ENCODE measurements at places on chromosomes 2 and 18.

- DNase-seq = no peak
Measured at GRCh38 chr2:220178991-220179695, 551.7 kb downstream of the SLC4A3 start.

DNA sequence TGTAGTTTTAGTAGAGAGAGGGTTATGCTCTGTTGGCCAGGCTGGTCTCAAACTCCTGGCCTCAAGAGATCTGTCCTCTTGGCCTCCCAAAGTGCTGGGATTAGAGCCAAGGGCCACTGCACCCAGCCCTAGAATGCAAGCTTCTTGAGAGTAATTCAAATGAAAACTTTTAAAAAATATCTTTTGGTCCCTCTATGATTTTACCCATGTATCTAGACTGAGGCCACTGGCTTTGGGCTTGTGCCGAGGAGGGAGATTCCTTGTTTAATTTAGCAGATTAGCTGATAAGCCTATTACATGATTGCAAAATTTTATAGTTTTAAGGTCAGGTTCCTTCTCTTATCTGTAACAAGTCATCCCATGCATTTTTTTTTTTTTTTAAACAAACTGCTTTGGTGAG lies 59.5 kb upstream of the CCDC195 start:
- DNase-seq = no peak

DNA sequence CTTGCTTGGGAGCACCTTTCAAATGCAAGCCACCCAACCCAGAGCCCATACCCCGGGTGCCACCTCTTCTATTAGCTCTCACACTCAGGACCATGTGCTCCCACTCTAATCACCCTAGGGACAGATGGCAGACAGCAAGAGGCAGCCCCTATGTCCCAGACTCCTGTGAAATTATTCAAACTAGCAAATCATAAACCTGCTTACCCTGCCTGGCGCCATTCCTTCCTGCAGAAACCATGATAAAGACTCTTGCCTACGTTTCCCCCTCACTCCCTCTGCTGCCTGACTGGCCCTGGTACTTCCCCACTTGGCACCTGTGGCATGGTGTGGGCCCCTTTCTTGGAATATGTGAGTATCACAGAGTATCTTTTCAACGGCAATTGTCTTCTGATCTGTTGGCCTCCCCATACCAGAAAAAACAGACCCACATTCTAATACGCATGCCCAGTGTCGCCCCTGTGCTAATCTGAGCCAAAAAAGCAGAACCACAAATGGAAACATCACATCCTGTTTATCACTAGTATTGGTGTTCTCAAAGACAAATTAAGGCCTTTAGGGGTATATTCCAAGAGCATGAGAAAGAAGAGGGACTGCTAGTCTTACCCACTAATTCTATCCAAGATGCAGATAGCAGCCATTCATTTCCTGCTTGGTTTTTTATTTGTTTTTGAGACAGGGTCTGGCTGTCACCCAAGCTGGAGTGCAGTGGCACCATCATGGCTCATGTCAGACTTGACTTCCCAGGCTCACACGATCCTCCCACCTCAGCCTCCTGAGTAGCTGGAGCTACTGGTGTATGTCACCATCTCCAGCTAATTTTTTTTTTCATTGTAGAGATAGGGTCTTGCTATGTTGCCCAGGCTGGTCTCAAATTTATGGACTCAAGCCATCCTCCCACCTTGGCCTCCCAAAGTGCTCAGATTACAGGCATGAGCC lies 44.1 kb upstream of the TTC39C start:
- DNase-seq = no peak

DNA sequence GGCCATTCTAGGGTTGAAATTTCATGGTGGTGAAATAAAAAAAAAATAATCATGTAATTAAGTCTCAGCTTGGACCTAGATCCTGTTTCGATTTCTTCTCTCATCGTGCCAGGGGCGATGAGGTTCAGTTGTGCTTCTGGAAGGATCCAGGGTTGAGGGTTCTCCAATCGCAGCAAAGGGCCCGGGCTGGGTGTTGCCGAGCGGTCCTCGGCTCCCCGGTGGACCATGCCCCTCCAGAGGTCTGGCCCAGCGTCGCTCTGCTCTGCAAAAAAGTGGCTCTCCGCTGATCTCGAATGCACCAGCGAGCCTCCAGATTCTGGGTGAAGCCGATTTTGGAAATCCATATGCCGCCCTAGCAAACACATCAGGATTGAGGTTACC lies 39.0 kb downstream of the EN1 start:
- no peak for DNase-seq

DNA sequence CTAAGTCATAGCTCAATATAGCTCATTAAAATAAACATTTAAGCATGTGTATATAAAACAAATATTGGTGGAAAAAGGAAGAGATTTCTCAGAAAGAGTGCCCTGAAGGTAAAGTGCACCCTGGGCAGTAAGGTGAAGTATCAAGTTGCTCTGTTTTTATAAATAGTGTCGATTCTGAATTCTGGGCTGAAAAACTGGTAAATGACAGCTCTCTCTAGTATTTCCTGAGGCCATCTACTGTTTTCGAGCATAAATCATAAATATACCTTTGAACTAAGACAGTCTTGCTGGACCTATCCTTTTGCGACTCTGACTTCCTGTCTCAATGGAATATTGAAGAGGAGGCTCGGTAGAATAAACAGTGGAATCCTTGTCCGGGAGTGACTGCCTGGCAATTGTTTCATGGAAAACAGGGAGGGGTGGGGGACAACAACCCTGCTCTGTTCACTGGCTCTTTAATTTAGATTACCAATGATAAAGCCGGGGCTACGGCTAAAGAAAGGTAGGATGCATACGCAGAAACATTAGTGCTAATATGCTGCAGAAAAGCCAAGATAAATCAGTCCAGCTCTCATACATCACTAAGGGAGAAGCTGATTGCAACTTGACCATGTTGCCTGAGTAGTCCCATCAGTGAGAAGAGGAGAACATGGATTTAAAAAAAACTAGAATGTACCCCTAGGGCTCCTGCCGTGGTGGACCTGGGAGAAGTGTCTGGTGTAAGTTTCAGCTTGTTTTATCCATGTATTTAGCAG lies 124.1 kb downstream of the RAPGEF4 start:
- DNase-seq = no peak

DNA sequence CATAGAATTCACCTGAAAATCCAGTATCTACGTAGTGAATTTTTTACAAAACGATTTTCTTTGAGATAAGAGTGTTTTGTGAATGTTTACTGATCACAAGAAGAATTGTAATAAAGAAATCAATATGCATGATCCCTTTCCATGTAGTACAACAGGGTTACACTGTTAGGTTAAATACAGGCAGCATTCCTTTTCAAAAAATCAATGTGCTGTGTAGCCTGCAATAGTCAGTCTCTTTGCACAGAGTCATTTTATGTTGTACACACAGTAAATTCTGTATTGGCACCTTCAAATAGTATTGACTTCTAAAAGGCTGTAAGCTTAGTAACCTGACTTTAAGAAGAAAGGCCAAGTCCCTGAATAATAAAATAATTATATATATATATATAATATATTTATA lies 63.3 kb downstream of the ZNF407 start:
- DNase-seq = no peak

DNA sequence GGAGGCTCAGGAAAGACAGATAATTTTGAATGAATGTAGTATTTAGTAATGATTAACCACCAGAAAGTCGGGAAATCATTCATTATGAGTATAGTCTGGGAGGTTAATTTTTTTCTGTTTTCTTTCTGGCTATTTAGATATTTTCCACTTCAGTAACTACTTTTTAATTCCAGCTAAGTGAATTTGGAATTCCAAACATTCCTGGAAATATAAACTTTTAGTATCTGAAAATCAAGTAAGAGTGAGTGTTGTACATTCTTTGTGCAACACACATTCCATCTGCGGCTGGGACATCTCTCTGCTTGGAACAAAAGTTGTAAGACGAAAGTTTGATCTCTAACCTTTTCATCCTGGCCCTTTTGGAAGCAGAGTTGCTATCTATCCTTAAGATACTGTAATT lies 275.7 kb upstream of the SPRED2 start:
- DNase-seq = no peak

DNA sequence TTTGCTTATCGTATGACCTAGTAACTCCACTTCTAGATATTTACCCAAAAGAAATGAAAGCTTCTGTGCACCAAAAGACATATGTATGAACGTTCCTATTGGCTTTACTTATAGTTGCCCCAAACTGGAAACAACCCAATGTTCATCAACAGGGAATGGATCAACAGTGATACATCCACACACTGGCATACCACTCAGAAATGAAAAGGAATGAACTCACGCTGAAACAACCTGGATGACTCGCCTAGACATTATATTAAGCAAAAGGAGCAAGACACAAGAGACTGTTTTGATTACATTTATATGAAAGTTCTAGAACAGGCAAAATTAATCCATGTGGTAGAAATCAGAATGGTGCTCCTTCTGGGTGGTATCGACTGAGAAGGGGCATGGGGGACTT lies 18.9 kb downstream of the ADRA2B start:
- DNase-seq = no peak

DNA sequence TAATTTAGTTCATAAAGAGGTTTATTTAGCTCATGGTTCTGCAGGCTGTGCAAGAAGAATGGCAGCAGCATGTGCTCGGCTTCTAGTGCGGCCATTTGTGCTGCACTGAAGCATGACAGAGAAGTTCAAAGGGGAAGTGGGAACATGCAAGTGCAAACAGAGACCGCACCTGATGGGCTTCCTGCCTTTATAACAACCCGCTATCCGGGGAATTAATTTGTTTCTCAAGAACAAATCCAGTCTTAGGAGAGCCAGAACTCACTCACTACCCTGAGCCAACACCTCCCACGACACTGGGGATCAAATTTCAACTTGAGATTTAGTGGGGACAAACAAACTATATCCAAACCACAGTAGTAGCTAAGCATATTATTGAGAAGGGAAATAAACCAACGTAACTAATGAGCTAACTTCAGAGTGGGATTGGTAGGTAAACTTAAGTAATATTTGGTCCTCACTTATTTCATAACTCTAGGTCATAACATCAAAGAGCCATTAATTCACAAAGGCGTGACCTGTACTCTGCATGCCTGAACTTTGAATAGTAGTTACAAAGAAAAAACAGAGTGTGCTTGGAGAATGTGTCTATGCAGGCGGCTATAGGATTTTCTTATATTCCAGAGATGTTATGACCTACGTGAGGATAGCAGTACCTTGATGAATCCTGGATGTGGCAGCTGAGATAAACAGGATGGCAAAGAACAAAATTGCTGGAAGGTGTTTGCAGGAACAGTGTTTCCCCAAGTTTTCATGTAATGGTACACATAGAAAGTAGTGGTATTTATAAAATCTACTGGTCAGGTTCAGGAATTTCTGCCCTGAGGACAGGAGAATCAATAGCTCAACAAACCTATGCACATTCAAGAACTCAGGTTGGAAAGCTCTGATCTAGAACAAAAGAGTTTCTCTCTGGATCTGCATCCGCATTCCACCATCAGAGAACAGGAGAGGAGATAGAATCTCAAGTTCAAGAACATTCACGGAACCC lies 845.9 kb upstream of the ID2 start:
- DNase-seq = no peak

- DNase-seq = no peak
Measured at GRCh38 chr2:186718122-186718521, 24.3 kb downstream of the FAM171B start.

DNA sequence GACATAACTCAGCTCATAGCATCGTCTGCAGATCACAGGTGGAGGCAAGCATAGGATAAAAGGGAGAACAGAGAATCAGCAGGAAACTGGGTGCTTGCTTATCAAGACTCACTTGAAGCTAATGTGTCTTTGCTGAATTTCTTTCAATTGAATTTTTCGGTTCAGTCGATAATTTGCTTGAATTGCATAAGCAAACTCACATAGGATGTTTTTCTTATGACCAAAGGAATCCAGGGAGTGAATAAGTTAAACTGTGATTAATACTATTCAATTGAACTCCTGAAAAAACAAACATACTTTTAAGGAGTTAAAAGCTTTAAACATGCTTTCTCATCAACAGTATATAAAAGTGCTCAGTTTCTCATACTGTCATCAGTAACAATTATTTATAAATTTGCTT lies 707.1 kb upstream of the ACVR2A start:
- DNase-seq = no peak

GRCh38 chr2:80365762-80366161 lies 61.2 kb upstream of the LRRTM1 start:
- no peak for DNase-seq

GRCh38 chr2:240958366-240959213 lies 39.8 kb upstream of the SNED1 start:
- DNase-seq = no peak

GRCh38 chr2:50181212-50181611 lies 850.7 kb downstream of the NRXN1 start:
- no peak for DNase-seq

GRCh38 chr18:55421615-55422419 lies 166.2 kb downstream of the TCF4 start:
- DNase-seq = no peak

GRCh38 chr2:28300485-28301341 lies 91.9 kb upstream of the FOSL2 start:
- DNase-seq = no peak

GRCh38 chr18:26839609-26840008 lies 25.9 kb downstream of the AQP4 start:
- no peak for DNase-seq

DNA sequence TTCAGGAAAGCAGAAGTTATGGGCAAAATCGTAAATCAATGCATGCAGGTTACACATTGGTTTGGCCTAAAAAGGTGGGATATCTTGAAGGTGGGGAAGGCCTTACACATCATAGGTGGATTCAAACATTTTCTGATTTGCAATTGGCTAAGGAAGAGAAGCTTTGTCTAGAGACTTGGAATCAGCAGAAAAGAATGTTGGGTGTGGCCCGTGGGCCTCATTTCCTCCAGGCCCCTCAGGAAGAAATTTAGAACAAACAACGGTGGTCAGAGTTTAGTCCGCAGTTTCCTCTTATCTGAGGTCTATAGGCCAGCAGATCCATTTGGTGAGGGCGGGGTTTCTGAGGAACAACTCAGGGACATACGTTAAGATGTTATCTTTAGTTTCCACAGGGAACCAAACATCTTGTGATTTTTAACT lies 50.9 kb upstream of the AFF3 start:
- DNase-seq = no peak

DNA sequence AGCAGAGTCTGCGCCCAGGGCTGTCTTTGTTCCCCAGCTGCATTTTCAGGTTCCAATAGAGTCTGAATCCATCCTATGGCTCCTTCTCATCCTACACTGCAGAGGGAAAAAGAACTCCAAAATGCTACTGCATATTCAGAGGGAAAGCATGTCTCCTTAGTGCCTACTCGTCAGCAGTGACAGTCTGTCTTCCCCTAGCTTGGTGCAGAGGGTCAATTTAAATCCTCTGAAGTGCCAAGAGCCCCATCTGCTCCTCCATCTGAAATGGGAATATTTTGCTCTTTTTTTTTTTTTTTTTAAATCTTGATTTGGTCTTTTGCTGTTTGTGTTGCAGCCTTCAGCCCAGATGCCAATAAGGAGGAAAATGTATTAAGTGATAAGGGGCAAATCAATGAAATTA lies 199.3 kb downstream of the RNF144A start:
- DNase-seq = no peak

- no peak for DNase-seq
Measured at GRCh38 chr18:13580351-13580750, 146.0 kb downstream of the FAM210A start.

- DNase-seq = no peak
Measured at GRCh38 chr2:8606226-8606625, 75.6 kb upstream of the ID2 start.

Measured in hippocampal formation (tissue), 2 donors.